Gastroesophageal sphincter (tissue), 4 donors: ENCODE measurements at places on chromosomes 5 and 9. TPM values are rescaled to one million over a fixed set of nuclear protein-coding genes. Genes with fewer than 3 reads are reported as not detected.

The MELK gene
- not detected for total RNA-seq

The WNT8A gene
- not detected for total RNA-seq

The NR4A3 gene
- 0.52 TPM for total RNA-seq

The NR5A1 gene
- not detected for total RNA-seq

The TPD52L3 gene
- not detected for total RNA-seq

The PCDHGA9 gene
- 8.6 TPM for total RNA-seq

The KIF24 gene
- 0.54 TPM for total RNA-seq

The MFAP3 gene
- 36.9 TPM for total RNA-seq

The SLC22A5 gene
- 7.8 TPM for total RNA-seq

The KIAA0825 gene
- total RNA-seq = 4.1 TPM

The ADAM19 gene
- total RNA-seq = 38.5 TPM

The POU5F2 gene
- 2.8 TPM for total RNA-seq

The PCAT7 gene
- not detected for total RNA-seq

The FOXD4L6 gene
- not detected for total RNA-seq

The CERCAM gene
- total RNA-seq = 27.2 TPM

The ERCC6L2 gene
- total RNA-seq = 119 TPM

The DBN1 gene
- total RNA-seq = 125 TPM

The GPR150 gene
- 0.39 TPM for total RNA-seq

The ERAP2 gene
- total RNA-seq = 12.0 TPM

The TTC23L gene
- 0.13 TPM for total RNA-seq

The PAPPA gene
- total RNA-seq = 5.7 TPM

The SLIT3 gene
- 29.6 TPM for total RNA-seq

The MCC gene
- total RNA-seq = 21.3 TPM

The GPR151 gene
- total RNA-seq = not detected

The NOL8 gene
- 17.5 TPM for total RNA-seq

The ZNF618 gene
- 4.7 TPM for total RNA-seq

The SPATA31A3 gene
- total RNA-seq = not detected

The INSL4 gene
- total RNA-seq = not detected

The IL33 gene
- total RNA-seq = 43.6 TPM

The PFN3 gene
- total RNA-seq = not detected

The SLC25A48 gene
- not detected for total RNA-seq

The MEIKIN gene
- total RNA-seq = not detected

The DBH gene
- not detected for total RNA-seq

The HTR4 gene
- total RNA-seq = 0.27 TPM

The CKMT2 gene
- total RNA-seq = 33.6 TPM

The TGFBI gene
- total RNA-seq = 105 TPM

The ACOT12 gene
- not detected for total RNA-seq

The HMHB1 gene
- not detected for total RNA-seq

The BNC2 gene
- 90.2 TPM for total RNA-seq

The PCDHA10 gene
- 0.94 TPM for total RNA-seq

The TEX48 gene
- not detected for total RNA-seq

The C5orf63 gene
- total RNA-seq = 4.2 TPM

The HRCT1 gene
- 4.0 TPM for total RNA-seq

The TSLP gene
- 1.3 TPM for total RNA-seq

The FAM78A gene
- 2.7 TPM for total RNA-seq
